ENCODE measurements at places on chromosomes 7 and 10.
A peak's percentile ranks its signal among the peaks of the same experiment; 100 is the strongest.

GRCh38 chr10:5775685-5776084, 37.5 kb downstream of the GDI2 start:
- no peak for DNase-seq

GRCh38 chr7:118755067-118755625, 530.6 kb downstream of the ANKRD7 start:
- no peak for DNase-seq

GRCh38 chr10:96289218-96289910, 14.9 kb upstream of the DNTT start:
- no peak for DNase-seq

- no peak for DNase-seq
These were observed 112.3 kb downstream of the BTRC start for GRCh38 chr10:101466016-101466912.

DNA sequence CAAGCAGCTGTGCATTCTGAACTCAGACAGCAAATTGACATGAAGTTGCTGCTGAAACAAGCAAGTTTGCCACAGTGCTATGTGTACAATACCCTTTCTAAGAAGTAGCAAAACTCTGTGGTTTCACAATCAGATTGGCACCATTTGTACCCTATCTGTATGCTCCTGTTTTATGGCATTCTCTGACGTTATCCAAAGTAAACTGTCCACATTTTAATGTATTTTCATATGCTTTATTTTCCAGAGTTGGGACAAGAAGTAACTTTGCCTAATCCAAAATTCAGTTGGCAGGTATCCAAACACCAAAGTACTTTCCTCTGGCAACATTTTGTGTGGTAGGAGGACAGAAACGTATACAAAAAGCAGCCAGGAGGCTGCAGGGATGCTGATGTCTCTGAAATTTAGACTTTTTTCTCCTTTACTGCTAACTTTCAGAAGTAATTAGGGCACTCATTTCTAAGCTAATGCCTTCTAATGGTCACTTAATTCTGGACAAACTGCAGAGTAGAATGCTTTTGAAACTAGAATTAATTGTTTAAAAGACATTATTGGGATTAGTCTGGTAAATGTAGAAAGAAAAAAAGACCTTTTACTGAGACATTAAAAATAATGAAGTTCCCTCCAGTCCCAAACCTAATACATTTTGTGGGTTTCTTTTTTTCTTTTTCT, 414.7 kb upstream of the NRP1 start:
- no peak for DNase-seq

DNA sequence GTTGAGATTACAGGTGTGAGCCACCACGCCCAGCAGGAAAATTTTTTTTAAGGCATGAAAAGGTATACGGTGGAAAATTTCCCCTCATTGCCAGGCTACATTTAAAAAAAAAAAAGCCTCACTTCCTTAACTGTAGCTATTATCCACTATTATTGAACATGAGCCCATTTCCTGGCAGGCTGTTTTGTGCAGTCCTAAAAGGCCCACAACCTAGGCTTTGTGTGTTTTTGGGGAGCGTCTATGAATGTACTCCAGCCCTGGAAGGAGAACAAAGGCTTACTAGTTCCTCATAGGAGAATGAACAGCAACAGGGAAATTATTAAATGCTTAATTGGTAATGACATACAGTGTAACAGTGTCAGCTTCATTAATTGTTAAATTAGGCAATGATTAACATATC, 111.0 kb downstream of the ABLIM1 start:
- no peak for DNase-seq

GRCh38 chr7:6128205-6128604, 97.0 kb downstream of the ANKRD61 start:
- DNase-seq, result no peak

GRCh38 chr10:10855151-10855581, 162.5 kb upstream of the CELF2 start:
- DNase-seq, result no peak

DNA sequence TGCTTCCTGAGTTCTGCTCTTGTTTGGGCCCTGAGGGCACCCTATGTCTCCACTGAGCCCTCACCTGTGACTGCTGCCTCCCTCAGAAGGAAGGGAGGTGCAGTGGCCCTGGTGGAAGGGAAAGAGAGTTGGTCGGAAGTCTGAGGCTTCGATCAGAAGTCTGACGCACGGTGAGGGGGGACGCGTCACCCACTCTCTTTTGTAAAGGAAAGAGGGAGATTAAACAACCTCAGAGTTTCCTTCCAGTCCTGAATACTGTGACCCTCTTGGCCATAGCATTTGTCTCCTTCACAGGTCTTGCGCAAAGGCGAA, 31.4 kb upstream of the TRIM8 start:
- no peak for DNase-seq

DNA sequence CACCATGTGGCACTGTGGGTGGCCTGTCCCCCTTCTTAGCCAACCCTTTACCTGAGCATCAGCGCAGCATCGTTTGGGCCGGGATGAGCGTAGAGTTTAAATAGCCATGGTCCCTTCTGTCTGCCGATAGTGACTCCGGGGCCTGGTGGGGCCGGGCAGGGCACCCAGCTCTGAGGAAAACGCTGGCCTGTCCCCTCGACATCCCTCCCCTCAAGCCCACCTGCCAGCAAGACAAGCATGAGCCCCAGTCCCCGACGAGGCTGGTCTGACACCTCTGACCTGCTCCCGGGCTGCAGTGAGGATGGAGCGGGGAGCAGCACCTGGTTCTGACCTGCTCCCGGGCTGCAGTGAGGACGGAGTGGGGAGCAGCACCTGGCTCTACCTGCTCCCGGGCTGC, 31.1 kb upstream of the CNPY1 start:
- DNase-seq, result no peak

GRCh38 chr7:132758986-132759385, 182.7 kb upstream of the PLXNA4 start:
- no peak for DNase-seq

GRCh38 chr7:67928141-67928540, 931.5 kb downstream of the TYW1 start:
- DNase-seq, result no peak

GRCh38 chr10:14787938-14788337, 13.2 kb upstream of the FAM107B start:
- no peak for DNase-seq

DNA sequence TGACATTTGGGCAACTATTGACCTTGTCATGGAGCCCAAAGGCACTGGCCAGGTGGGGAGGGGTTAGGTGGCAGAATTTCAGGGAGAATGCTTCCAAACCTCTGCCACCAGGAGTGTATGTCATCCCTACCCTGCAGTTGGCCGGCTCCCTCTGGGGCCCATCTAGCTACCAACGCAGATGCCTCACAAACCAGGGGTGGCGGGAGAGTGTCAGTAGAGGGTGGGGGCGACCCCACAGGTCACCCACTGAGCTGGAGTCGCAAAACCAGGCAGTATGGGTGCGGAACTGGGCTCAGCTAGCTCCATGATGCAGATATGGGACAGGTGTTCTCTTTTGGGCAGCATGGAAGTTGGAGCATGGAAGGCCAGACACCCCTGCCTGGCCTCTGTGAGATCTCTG, 51.4 kb downstream of the FAM241B start:
- DNase-seq, result no peak

DNA sequence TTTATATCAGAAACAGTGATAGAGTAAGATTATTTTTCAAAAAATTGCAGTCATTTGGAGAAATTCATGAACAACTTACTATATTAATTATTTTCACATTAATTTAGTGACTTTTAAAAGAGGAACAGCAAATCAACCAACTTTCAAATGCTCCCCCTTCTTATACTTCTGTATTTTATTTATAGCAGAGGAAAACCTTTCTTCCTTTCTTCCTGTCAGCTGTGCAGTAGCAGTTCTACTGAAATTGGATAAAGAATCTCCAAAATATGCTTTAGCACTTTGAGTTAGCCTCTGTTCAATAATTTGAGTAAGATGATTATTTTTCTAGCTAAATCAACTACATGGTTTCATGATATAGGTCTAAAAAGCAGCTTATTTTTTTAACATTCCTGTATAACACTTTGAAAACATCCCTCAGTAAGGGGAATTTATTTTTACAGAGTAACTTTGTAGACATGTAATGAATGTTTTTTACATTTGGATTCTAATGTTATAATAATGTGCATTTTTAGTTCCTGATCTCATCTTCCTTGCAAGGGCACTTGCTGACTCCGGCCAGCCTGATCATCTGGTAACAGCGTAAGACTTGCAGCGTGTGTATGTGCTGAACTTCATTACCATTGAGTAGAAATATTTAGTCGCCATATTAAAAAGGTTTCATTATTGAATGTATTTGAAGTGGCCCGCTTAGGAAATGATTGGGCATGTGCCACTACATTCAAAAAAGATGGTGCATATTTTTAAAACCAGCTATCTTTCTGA, 158.3 kb upstream of the HDAC9 start:
- DNase-seq, result no peak

GRCh38 chr7:71145906-71146901, 14.3 kb downstream of the GALNT17 start:
- DNase-seq, result peak; percentile 22

GRCh38 chr10:60348982-60349381, 40.7 kb downstream of the ANK3 start:
- no peak for DNase-seq

DNA sequence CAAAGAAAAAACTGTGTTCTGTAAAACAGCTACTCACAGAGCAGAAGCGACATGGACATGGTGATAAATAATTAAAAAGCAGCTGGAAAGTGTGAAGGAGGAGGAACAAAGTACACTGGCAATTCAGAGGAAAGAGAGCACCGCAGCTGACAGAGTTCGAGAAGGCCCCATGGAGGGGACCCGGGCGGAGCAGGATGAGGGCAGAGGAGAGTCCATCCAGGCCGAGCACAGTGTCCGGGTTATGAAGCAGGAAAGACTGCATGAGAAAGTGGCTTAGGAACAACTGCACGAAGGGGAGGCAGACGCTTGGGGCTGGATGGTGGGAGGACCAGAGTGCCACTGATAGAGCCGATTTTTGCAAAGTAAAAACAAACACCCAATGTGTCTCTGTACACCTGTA, 185.5 kb downstream of the ZMYND11 start:
- DNase-seq, result no peak

GRCh38 chr7:64602518-64602917, 39.6 kb upstream of the ZNF680 start:
- DNase-seq, result no peak

- DNase-seq, result peak; percentile 68
These were observed 145.8 kb downstream of the FRMD4A start for GRCh38 chr10:14184841-14185315.

DNA sequence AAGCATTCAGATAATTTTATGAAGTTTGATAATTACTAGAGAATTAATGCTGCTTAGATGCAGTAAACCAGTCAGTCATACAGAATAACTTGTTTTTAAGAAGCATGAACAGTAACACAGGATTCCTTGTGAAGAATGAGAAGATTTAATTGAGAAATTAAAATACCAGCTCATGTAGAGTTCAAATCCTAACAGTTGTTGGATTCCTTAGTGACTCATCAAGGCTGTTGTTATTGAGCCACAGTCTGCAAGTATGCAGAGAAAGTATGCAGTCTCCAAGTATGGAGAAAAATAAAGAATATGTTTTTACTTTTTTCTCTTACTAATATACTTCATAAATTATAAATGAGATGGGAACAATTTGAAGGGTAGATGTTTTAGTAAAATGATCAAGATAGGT, 30.2 kb upstream of the CYP26C1 start:
- DNase-seq, result peak; percentile 40
